ENCODE measurements at places on chromosomes 1 and 21.

GRCh38 chr1:100348549-100349144 lies 3.7 kb upstream of the CDC14A start:
- DNase-seq, result peak; percentile 44

DNA sequence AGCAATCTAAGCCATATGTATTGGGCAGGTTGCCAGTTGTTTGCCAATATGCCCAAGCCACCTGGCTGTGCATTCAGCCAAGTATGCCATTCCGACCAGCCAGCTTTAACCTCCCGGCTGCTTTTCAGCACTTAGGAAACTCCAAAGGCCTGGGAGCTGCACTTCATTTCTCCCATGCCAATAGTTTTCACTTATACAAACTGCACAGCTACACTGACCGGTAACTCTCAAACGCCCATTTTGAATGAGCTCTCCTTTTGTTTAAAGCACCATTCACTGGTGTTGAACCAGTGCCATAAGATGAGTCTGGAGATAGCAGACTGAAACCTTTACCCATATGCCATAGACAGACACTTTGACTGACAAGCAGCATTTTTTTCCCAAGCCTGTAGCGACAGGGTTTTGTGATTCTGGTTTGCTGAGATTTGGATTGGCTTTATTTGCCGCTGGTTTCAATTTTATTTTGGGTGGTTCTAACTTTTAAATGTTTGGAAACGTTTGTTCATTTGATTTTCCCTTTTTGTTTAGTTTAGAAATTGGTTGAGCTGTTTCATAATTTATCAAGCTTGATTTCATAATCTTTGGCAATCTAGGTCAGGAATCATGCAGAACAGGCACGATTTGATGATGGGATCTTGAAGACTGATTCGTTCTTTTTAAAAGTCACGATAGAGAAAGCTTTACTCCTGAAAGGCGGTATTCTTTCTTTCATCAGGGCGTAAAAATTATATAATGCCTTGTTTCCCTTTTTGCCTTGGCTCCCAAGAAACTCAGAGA lies 144.6 kb downstream of the NFIA start:
- DNase-seq, result no peak

DNA sequence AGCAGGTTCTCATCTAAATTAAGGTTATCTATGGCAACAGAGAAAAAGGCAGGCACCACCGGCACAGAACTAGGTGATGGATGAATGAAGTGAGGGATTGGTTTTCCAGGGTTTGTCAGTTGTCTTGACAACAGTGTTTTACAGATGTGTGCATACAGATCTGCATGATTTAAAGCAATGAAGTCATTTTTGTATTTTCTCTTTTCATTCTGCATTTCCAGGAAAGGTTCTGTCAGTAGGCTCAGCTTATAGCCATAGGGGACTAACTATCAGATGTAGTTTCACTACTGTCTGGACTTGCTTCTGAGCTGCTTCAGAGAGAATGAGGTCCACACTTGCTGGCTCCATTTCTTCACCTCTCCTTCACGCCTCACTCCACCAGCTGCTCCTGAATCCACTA lies 98.2 kb upstream of the LMO4 start:
- DNase-seq, result no peak

DNA sequence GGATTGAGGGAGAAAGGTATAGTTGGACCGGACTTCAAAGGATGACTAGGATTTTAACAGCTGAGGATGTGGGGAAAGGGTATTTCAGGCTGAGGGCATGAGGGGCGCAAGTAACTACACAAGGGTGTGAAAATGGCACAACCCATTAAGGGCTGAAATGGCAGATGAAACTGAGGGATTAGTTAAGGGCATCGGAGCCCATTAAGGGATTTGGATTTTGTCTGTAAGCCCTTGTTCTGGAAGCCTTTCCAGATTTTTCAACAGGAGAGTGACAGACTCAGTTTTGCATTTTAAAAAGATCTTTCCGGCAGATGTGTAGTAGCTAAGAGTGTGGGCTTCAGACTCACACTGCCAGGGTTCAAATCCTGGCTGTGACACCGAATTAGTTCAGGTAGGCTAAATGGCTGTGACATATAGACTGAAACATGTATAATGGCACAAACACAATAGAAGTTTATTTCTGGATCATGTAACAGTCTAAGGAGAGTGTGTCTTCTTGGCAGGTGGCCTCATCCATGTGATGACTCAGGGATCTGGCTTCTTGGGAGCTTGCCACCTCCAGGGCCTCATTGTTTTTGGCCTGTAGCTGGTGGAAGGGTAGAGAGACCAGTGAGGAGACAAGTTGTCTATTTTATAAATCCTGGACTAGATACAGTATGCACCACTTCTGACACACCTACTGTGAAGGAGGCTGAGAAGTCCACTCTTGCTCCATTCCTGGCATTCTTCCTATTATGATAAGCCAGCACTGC lies 49.6 kb downstream of the UBE2T start:
- DNase-seq, result peak; percentile 6

GRCh38 chr1:227604446-227604845 lies 41.1 kb downstream of the ZNF678 start:
- no peak for DNase-seq

- peak; percentile 40 for DNase-seq
Observed at GRCh38 chr1:40710581-40711315, 19.2 kb downstream of the NFYC start.

GRCh38 chr1:113941245-113941559 lies 12.1 kb downstream of the HIPK1 start:
- DNase-seq, result no peak

GRCh38 chr1:36664571-36665287 lies 182.0 kb upstream of the CSF3R start:
- DNase-seq, result no peak

DNA sequence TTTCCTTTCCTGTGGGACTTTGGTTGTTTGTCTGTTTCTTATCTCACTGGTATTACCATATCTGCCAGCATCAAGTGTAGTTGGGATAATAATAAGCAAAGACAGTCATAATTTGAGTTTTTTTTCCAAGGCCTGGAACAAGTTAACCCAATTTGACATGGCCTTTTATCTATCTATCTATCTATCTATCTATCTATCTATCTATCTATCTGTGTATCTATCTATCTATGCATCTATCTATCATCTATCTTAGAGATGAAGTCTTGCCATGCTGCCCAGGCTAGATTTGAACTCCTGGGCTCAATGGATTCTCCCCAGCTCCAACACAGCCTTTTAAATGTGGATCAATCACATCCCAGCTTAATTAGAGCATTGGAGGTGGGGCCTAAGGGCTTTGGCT lies 174.1 kb upstream of the CSF3R start:
- DNase-seq, result no peak

DNA sequence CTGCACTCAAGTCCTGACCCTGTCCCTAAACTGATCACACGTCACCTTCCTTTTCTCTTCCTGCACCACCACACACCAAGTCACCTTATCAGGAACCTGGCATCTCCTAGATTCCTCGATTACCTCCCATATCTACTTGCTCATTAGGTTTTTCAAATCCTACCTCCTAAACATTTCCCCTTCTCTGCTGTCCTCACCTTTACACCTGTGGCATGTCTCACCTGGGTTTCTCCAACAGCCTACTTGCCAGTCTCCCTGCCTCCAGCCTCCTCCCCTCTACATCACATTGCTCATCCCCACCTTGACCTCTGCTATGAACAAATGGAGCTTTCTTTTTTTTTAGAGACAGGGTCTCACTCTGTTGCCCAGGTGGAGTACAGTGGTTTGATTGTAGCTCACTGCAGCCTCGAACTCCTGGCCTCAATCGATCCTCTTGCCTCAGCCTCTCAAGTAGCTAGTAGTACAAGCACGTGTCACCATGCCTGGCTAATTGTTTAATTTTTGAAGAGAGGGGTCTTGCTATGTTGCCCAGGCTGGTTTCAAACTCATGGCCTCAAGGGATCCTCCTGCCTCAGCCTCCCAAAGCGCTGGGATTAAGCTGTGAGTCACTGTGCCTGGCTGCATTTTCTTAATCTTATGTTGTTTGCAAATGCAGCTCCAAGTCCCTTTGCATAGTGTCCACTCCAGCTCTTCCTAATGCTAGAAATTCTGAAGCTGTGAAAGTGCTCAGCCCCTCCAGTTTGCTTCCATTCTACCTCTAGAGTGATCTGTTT lies 6.3 kb downstream of the IGSF9 start:
- no peak for DNase-seq

DNA sequence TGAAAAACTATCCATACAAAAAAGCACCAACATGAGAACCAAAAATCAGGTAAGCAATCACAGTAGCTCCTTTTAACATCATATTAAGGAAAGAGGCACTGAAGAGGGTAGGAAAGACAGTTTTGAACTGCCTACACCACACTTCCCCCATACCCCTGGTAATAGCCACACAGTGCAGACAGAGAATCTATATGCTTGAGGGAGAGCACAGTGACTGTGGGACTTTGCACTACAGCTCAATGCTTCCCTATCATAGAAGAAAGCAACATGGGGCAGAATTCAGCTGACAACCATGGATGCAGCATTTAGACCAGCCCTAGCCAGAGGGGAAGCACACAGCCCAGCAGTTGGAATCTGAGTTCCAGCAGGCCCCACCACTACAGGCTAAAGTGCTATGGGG lies 7.9 kb upstream of the TEX50 start:
- DNase-seq, result no peak

GRCh38 chr1:182714546-182714945 lies 30.2 kb upstream of the RGS8 start:
- no peak for DNase-seq

GRCh38 chr1:202709276-202710041 lies 795 bp downstream of the SYT2 start:
- DNase-seq, result no peak

GRCh38 chr1:175554586-175554985 lies 188.8 kb downstream of the TNR start:
- no peak for DNase-seq

DNA sequence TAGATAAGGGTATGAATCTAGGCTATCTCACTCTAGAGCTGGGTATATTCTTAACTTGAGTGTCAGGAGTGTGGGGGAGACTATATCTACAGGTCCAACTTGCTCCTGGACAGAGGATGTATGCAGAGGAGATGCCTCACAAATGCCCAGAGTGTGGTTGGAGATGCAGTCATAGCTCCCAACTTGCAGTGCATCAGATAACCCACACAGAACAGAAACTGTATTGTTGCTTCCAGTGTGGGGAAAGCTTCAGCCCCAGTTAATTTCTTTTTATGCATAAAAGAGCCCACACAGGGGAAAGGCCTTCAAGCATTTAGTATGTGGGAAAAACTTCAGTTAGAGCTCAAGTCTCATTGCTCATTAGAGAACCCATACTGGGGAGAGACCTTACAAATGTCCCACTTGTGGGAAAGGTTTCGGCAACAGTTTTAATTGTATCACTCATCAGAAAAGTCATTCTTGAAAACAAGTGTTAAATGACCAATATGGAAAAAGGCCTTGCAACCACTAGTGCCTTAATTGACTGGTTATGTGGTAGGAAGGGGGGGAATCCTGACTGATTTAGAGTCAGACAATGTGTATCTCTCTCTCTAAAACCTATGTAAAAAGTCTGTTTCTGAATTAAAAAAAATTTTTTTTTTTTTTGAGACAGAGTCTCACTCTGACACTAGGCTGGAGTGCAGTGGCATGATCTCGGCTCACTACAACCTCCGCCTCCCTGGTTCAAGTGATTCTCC lies 67.9 kb downstream of the EBNA1BP2 start:
- DNase-seq, result no peak

GRCh38 chr1:92483610-92484471 lies 2.9 kb downstream of the GFI1 start:
- DNase-seq, result peak; percentile 30

GRCh38 chr1:160547422-160547821 lies 24.4 kb upstream of the SLAMF6 start:
- no peak for DNase-seq

- DNase-seq, result no peak
Observed at GRCh38 chr1:202351725-202352124, 3.2 kb downstream of the PPP1R12B start.

- no peak for DNase-seq
Observed at GRCh38 chr1:170309389-170310013, 163.7 kb downstream of the NTMT2 start.

DNA sequence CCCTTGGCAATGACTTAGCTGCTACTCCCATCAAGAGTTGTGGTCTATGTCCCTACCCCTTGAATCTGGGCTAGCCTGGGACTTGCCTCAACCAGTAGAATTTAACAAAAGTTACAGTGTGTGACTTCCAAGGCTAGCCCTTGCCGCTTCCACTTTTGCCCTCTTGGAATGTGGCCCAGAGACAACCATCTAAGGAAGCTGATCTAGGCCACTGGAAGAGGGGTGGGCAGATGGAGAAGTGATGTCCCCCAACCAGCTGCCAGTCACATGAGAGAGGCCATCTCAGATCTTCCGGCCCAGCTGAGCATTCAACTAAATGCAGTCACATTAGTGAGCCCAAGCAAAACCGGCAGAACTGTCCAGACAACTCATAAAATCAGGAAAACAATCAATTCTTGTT lies 115.1 kb downstream of the TOMM20 start:
- DNase-seq, result no peak

DNA sequence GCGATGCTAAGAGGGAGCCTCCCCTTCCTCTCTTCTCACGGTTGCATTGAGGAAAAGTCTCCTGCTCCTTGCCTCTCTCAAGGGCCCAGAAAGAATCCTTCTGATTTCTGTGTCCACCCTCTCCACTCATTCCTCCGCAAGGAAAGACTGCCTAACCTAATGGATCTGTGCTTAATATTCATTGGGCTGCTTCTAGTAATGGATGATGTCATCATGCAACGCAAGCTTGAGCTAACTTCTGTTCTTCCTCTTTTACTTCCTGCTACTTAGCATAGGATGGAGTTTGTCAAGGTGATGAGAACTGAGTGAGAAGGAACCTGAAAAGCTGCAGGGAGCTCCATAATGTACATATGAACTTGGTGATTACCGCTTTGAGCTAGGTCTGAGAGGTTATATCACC lies 35.2 kb upstream of the HMGB4 start:
- no peak for DNase-seq

DNA sequence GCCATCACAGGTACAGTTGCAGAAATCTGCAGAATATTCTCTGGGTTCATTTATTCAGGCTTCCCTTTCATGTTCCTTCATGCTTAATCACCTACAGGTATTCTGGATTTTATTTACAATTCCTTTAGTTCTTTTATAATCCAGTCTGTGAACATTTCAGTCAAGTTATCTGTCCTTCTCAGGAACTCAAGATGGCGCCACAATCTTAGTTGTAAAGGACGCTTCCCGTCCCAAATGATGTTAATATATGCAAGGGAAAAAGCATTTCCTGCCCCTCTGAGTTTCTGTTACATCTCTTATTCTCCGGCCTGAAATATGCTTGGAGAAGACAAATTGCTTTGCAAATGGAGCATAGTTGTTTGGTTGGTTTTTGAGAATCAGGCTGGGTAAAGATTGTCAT lies 19.3 kb downstream of the F3 start:
- peak; percentile 59 for DNase-seq

GRCh38 chr1:199313444-199313843 lies 674.6 kb downstream of the PTPRC start:
- DNase-seq, result peak; percentile 23

DNA sequence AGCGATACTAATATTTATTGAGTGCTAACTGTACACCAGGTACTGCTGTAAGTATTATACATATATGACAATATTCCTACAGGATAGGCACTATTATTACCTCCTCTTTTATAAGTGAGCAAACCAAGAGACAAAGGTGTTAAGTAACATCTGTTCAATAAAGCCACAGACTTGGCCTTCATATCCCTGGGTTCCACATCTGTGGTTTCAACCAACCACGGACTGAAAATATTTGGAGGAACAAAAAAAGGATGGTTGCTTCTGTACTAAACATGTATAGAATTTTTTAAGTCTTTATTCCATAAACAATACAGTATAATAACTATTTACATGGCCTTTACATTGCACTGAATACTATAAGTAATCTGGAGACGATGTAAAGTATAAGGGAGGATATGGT lies 95.1 kb downstream of the RERE start:
- DNase-seq, result no peak
